ENCODE measurements at places on chromosomes 16 and 17.
A peak's percentile ranks its signal among the peaks of the same experiment; 100 is the strongest.

GRCh38 chr16:144797-145252, 6.4 kb upstream of the NPRL3 start:
- DNase-seq = no peak

GRCh38 chr16:47392081-47392480, 68.8 kb downstream of the ITFG1 start:
- no peak for DNase-seq

DNA sequence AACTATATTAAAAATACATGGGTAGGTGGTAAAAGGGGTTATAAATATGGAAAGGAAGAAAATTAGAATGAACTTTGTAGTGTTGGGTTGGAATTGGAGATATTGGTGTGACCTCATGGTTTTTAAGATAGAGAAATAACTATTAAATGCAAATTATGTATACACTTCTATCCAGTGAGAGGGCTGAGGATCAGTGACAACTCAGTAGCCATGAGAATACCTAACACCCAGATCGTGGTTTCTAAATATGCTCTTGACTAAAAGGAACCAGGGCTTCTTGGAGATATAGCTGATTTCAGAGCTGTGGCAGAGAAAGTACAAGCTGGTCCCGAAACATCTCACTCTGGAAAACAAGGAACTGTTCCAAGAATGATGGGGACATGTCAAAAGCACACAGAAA, 44.4 kb downstream of the SLC6A4 start:
- DNase-seq = no peak

DNA sequence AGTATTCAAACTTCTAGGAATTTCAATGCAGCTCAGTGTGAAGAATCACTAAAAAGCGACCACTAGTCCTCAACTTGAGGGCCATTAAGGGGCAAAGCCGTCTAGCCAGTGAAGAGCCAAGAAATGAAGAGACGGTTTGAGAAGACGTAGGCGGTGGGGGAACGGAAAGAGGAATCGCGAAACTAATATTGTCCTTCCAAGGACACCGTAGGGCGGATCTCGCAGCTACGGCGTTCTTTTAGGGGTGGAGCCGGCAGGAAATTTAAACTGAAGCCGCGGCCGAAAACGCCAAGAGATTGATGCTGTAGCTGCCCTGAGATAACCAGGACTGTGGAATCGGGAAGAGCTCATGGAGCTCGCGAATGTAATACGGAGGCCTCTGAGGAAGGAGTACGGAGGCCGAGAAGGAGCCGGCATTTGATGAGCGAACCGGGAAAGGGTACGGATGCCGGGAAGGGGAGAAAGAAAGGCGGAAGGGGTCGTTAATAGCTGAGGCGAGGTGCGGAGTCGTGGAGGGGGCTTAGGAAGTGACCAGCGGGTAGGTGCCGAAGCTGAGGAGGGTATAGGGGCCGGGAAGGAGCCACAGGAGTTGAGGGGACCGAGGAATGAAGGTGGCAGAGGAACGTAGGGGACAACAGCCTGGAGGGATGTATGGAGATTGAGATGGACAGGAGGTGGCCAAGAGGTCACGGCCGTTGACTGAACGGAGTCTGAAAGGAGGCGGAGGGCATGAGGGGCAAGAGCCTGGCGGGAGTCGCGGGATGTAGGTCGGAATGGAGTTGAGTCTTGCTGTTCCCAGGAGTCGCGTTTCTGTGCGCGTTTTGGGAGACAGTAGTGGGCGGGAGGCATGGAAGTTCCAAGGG, at the start of gene DBF4B:
TSS of gene DBF4B (plus strand) at position 265 of the 863 bp plus-strand sequence. CDS start at position 421, 156 bp downstream.
- DNase-seq = peak; percentile 72

DNA sequence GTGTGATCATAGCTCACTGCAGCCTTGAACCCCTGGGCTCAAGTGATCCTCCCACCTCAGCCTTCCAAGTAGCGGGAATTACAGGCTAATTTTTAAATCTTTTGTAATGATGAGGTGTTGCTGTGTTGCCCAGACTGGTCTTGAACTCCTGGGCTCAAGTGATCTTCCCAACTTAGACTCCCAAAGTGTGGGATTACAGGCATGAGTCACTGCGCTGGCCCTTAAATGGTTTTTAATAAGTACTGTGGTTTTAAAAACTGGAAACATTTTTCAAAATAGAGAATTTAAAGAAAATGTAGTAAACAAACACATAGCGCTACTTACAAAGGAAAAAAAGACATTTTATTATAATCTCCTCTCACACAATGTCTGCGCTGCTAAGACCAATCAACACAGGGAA, 32.2 kb downstream of the MARCHF10 start:
- DNase-seq = no peak

- no peak for DNase-seq
Observed at GRCh38 chr16:51168755-51169154, 17.7 kb upstream of the SALL1 start.

Data from stimulated activated CD4-positive, alpha-beta T cell treated with anti-CD3 and anti-CD28 coated beads, Interleukin-12 subunit alpha, Interleukin-12 subunit beta, amount 100 ng/mL, for 4 hours (primary cell).